BJ (cell line): ENCODE measurements at places on chromosomes 16 and 17.

GRCh38 chr16:28549301-28549899, 4.3 kb upstream of the SGF29 start:
- no peak for DNase-seq

DNA sequence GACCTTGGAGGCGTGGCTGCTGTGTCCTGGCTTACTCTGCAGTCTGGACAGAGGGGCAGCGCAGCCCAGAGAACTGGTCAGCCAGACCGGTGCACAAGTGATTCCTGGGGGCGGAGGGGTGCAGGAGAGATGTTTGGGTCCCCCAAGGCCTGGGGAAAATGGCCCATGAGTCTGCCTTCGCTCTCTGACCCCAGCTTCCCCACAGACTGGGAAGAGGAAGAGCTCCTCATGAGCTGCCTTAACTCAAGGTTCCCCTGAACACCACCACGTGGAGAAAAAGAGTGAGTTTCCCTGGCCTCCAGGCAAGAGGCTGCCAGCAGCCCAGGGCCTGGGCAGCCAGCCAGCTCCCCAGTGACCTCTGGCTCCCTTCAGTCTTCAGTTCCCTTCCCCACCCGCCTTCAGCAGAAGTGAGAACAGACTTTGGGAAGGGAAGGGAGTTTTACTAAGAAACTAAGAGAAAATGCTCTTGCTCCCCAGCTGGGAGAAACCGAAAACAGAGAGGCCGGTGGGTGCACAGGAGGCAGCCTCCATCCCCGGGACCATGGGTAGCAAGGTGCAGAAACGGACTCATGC, 2.0 kb upstream of the C17orf99 start:
- no peak for DNase-seq

- DNase-seq = no peak
These were observed 148.9 kb upstream of the GNAO1 start for GRCh38 chr16:56042416-56042815.

GRCh38 chr17:77208217-77208808, 67.5 kb downstream of the SEC14L1 start:
- peak; percentile 33 for DNase-seq

DNA sequence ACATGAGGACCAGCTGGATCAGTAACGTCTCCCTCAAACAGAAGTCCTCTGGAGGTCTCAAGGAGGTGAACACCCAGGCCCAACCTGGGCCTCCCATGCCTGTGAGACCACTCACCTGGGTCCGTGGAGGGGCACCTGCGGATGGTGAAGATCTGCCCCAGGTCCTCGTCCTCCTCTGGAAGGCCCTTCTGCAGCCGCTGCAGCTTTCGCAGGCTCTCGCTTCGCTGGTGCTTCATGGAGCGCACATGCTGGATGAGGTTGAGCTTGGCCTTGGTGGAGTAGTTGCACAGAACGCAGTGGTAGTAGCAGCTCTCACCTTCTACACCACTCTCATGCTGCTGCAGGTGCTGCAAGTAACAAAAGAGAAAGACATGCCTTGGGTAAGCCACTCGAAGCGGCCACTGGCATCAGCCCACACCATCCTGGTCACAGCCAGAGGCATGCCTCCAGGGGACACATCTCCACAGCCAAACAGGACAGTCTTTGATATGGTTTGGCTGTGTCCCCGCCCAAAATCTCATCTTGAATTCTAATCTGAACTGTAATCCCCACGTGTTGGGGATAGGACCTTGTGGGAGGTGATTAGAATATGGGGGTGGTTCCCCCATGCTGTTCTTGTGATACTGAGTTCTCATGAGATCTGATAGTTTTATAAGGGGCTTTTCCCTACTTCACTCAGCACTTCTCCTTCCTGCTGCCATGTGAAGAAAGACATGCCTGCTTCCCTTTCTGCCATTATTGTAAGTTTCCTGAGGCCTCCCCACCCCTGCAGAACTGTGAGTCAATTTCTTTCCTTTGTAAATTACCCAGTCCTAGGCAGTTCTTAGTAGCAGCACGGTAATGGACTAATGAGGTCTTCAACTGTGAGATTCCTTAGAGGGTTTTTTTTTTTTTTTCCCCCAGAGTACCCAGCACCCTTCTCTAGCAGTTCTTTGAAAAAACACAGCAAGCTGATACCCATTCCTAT, 158.0 kb downstream of the ZFHX3 start:
- DNase-seq = no peak

DNA sequence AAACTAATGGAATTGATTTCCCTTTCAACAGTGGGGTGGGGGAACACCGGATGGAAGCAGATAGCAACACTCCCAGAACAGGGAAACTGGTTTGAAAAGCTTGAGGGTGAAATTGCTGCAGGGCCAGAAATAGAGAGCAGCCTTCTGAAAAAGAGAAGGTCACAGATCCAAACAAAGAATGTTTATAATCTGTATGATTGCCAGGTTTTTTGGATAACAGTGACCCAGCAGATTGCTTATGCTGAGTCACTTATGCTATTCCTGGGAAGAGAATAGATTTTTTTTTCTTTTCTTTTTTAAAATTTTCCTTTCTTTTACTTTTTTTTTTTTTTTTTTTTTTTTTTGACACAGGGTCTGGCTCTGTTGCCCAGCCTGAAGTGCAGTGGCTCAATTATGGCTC, 641.3 kb downstream of the KCNJ2 start:
- DNase-seq = no peak

DNA sequence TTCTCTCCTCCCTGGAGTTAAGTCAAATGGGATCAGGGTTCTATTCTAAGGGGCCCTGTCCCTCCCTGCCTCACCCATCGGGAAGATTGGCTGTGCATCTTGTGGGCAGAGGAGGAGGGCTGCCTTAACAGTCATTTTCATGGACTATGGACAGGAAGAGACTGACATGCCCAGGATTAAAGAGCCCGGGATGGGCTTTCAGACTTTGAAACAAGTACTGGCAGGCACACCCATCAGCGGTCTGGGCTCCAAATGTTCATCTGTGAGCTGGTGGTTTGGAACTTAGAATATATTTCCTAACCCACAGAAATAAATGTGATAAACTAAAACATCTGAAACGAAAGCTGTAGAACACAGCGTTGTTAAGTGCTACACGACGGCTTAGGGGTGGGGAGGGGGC, 6.5 kb downstream of the SLC6A4 start:
- no peak for DNase-seq

DNA sequence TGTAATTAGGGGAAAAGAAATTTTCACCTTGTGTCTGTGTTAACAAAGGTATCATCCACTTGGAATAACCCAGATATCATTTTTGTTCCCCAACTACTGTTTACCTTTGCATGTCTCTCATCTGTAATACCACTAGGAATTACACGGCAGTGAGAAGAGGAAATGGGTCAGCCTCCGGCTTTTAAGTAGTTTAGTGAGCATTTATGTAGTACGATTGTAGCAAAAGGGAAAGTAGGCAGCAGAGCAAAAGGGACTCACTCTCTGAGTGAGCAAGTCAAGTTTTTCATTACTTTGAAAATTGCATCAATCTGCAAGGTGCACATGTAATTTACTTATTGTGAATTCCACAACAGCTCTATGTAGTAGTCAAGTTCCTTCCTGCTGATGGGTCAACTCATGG, 11.2 kb downstream of the PHF12 start:
- no peak for DNase-seq

- peak; percentile 81 for DNase-seq
These were observed 10.6 kb upstream of the AURKB start for GRCh38 chr17:8220783-8221662.

- DNase-seq = no peak
These were observed 50.5 kb upstream of the ZNF750 start for GRCh38 chr17:82890339-82890730.

GRCh38 chr17:17098551-17099179, 56.4 kb downstream of the MPRIP start:
- DNase-seq = no peak

GRCh38 chr17:10114931-10115535, 83.4 kb downstream of the GAS7 start:
- DNase-seq = peak; percentile 95

DNA sequence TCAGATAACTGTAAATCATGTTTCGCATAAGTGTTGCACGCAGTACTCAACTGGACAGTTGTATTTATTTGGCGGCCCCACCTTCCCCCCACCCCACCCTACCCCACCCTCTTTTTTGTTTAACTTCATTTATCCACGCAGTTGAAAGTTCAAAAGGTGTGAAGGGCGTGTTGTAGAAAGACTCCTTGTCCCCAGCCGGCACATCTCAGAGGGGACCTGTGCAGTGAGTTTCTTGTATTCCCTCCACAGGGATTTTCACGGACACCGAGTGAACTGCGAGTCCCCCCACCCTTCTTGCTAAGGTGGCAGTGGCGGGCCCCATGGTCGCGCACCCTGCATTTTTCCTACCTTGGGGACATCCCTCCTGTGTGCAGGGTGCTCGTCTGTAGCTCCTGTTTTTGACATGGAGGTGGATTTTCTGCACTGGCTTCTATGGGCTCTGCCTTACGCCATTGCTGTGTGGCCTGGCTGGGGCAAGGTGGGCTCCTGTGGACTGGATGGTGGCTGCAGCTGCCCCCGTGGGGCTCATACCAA, 36.2 kb downstream of the ADCY7 start:
- DNase-seq = no peak

GRCh38 chr17:10116753-10117420, 81.5 kb downstream of the GAS7 start:
- no peak for DNase-seq

DNA sequence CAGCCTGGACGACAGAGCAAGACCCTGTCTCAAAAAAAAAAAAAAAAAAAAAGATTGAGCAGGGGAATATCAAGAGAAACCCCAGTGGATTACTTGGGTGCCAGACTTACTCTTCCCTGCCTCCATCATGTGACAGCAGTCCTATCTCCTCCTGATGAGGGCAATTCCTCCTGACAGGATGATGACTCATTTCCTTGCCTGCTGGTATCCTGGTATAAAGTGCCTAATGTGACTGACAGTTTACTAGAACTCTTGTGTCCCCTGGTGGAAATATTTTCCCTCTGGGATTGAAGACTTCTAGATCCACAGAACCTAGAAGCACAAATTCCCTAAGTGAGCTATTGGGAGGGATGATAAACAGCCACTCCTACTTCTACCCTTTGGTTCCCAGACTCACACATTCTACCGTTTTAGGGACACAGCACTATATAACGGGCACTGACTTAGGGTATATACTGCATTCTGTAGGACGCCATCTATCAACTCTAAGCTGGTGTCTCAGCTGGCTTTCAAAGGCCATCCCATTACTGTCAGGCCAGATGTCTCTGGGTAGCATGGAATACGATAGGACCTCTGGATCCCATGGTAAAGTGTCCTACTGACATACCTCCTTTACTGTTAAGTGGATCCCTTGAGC, 114.6 kb upstream of the MED13 start:
- DNase-seq = no peak

GRCh38 chr17:9936095-9936494, 31.0 kb upstream of the RCVRN start:
- no peak for DNase-seq

DNA sequence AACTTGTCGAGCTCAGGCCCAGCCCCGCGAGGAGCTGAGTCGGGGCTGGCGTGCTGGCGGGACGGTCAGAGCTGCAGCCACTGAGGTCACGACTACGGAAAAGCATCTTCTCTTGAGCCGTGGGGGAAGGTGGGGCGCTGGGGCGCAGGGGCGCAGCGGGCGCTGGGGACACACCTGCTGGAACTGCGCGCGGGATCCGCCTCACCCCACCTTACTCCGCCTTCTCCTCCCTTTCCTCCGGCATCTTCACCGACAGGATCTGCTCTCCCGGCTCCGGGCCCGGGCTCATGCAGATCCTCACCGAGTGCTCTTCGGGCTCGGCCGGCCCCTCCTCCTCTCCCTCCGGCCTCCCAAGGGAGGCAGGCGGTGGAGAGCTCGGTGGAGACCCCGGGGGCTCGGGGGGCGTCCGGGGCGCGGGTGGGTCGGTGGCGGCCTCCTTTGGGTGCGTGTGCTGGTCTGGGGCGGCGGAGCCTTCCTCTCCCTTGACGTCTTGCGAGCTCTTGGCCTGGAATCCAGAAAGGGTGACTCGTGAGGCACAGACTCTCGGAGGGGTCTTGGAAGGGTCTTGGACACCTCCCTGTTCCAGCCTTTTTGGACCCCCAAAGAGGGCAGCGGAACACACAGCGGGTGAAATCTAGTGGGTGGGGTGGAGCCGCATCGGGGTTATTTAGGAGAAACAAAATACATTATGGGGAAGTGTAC, 81.8 kb upstream of the KIFC3 start:
- no peak for DNase-seq

GRCh38 chr17:81085420-81085911, 50.5 kb downstream of the BAIAP2 start:
- DNase-seq = no peak

- DNase-seq = no peak
These were observed 17.9 kb upstream of the SMIM5 start for GRCh38 chr17:75615301-75615700.

DNA sequence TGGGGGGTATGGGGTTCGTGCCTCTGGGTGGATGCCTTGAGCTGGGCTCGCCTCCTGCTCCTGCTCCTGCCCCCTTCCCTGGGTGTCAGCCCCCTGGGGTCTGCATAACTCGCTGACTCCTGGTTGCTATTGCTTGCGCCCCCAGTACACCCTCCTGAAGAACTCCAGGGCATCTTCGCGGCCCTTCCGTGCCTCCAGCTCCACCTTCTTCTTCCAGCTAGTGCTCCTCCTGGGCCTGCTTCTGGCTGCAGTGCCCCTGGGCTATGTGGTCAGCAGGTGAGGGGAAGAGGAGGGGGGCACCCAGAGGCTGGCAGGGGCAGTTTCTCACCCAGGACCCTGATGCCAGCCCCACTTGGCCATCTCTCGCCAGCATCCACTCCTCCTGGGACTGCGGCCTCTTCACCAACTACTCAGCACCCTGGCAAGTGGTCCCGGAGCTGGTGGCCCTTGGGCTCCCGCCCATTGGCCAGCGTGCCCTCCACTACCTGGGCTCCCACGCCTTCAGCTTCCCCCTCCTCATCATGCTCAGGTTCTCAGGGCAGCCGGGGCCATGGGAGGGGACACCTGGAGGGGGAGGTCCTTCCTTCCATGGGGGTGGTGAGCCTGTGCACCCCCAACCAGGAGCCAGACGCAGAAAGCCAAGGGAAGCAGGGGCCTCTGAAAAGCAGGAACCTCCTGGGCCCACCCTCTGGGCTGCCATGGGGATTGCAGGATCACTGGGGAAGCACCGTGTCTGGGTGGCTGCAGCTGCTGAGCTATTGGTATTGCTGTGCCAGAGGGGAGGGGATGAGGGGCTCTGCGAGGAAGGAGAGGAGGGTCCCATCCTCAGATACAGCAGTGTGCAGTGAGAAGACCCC, 7.8 kb upstream of the C17orf99 start:
- DNase-seq = no peak

DNA sequence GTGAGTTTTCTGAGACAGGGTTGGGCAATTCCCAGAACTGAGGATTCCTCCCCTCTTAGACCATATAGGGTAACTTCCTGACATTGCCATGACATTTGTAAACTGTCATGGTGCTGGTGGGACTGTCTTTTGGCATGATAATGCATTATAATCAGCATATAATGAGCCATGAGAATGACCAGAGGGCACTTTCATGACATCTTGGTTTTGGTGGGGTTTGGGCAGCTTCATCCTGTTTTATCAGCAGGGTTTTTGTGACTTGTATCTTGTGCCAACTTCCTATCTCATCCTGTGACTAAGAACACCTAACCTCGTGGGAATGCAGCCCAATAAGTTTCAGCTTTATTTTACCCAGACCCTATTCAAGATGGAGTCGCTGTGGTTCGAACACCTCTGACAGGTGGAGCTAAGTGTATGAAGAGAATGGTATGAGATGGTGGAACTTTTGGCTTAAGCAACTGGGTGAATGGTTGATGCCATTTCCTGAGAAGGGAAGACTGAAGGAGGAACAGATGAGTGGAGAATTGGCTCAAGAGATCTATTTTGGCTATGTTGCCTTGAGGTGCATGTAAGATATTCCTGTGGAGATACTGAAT, 217.3 kb downstream of the RAB11FIP4 start:
- no peak for DNase-seq
